ENCODE measurements at places on chromosomes 6 and 20.
A peak's percentile ranks its signal among the peaks of the same experiment; 100 is the strongest.

GRCh38 chr6:28205879-28206278 is 19.2 kb upstream of the ZSCAN9 start:
- no peak for DNase-seq

- no peak for DNase-seq
Observed at GRCh38 chr20:58076405-58076804, 152.0 kb downstream of the ANKRD60 start.

- DNase-seq: no peak
Observed at GRCh38 chr20:12598894-12599293, 409.9 kb upstream of the SPTLC3 start.

DNA sequence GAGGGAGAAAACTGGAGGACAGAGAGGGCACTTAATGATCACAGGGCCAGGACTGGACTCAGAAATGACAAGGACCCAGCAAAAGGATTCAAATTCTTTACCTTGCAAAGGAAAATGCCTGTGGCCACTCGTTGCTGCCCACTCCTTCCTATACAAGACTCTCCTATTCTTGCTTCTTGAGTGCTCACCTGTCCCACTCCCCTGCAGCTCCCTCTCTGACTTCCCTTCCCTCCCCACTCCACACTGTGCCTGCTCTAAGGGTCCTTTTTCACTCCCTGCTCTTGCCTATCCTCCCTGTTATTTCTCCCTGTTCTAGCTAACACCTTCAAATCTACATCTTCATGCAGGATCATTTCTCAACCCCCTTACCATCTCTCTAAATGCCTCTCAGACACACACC is 56.1 kb downstream of the UNC5CL start:
- no peak for DNase-seq

DNA sequence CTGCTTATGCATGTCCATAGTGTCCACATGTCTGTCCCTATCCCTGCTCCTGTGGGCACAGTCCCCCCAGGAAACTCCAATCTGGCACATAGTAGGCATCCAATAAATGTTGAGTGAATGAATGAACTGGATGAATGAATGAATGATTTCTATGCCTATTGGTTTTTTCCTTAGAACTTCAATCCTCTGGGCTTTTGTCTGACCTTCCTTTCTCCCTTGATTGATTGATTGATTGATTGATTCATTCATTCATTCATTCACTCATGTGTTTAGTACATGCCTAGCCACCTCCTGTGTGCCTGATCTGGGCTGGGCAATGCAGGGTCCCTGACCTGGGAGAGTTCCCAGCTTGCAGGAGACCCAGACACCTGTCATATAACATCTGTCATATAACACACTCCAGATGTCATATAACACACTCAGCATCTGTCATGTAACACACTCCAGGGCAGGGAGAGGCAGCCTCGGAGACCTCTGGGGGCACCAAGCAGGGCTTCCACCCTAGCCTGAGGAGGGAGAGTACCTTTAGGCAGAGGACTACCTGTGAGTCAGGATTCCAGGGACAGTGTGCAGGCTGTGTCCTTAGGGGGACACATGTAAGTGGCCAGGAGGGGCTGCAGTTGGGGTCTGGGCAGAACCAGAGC is 17.9 kb downstream of the VSTM2L start:
- DNase-seq: no peak

DNA sequence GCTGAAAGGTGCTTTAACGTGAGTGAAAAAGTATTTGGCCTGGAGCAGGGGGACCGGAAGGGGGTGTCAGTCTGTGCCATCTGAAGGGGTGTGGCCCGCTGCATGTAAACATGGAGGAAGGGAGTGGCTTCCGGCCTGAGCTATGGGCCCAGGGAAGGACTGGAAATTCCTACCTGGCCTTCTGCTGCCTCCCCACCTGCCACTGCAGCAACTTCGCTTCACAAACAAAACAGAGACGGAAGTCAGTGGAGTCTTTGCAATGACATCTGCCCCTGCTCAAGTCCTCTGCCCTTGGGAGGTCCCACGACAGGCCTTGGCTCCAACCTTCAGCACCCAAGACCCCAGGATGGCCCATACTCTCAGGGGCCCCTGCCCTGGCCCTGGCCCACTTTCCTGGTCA is 28.1 kb upstream of the FOXP4 start:
- no peak for DNase-seq

- DNase-seq: no peak
Observed at GRCh38 chr6:46628498-46628897, 24.1 kb downstream of the CYP39A1 start.

DNA sequence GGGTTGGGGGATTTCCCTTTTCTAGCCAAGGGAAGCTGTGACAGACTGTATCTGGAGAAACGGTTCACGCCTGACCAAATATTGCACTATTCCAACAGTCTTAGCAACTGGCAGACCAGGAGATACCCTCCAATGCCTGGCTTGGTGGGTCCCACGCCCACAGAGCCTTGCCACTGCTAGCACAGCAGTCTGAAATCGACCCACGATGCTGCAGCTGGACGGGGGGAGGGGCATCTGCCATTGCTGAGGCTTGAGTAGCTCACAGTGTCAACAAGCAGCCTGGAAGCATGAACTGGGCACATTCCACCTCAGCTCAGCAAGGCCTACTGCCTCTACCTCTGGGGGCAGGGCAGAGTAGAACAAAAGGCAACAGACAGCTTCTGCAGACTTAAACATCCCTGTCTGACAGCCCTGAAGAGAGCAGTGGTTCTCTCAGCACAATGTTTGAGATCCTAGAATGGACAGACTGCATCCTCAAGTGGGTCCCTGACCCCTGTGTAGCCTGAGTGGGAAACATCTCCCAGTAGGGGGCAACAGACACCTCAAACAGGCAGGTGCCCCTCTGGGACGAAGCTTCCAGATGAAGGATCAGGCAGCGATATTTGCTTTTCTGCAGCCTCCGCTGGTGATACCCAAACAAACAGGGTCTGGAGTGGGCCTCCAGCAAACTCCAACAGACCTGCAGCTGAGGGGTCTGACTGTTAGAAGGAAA is 89.9 kb upstream of the ECI2 start:
- no peak for DNase-seq

GRCh38 chr6:123967905-123968304 is 164.2 kb downstream of the NKAIN2 start:
- no peak for DNase-seq

GRCh38 chr6:14743474-14744211 is 502.2 kb upstream of the JARID2 start:
- DNase-seq: peak; percentile 90

DNA sequence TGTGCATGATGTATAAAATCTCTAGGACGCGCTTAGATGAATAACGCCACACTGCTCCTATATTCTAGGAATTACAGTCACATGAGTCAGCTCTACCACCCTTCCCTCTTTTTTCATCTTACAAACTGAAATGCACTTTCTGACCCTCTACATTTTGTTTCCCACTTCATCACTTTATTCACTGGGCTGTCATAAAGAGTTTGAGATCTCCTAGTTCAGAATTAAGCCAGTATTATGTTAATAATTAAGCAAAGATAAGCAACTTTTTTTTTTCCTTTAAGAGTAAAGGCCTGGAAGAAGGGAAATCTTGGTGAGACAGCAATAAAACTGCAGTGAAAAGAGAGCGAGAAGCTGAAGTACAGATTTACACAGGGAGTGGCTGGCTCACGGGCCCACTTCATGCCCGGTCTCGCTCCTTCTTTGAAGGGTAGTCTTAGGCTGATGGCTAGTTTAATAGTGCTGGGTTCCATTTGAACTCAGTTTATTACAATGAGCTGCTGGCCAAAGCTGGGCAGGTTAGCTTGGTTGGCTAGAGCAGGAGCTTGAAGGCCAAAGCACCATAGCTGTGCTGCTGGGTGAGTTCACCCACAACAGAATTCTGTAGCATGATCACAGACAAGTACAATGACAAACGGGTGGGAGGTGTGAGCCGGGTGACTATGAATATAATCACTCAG is 110.6 kb downstream of the MAP7 start:
- DNase-seq: no peak

DNA sequence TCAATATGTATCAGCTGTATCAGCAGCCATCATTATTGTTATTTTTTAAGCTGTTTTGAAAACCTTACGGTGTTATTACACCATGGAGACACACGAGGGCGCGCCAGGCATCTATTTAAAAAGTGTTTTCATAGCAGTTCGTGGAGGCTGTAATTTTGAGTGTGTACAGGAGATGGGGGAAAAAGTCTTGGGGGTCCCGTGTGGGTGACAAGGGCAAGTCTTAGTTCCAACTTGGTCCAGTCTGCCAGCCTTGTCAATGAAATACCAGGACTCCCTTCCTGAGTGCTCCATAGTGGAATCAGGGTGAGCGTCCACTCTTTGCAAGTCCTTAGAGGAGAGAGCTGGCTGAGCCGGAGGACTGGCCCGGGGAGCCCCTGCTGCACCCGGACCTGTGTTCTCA is 43.3 kb downstream of the SLC2A10 start:
- peak; percentile 7 for DNase-seq
